ENCODE measurements at places on chromosomes 12 and 14.

GRCh38 chr12:121702944-121703343 lies 9.6 kb upstream of the TMEM120B start:
- no peak for DNase-seq

- no peak for DNase-seq
These were observed 138.4 kb downstream of the STXBP6 start for GRCh38 chr14:24911324-24912109.

DNA sequence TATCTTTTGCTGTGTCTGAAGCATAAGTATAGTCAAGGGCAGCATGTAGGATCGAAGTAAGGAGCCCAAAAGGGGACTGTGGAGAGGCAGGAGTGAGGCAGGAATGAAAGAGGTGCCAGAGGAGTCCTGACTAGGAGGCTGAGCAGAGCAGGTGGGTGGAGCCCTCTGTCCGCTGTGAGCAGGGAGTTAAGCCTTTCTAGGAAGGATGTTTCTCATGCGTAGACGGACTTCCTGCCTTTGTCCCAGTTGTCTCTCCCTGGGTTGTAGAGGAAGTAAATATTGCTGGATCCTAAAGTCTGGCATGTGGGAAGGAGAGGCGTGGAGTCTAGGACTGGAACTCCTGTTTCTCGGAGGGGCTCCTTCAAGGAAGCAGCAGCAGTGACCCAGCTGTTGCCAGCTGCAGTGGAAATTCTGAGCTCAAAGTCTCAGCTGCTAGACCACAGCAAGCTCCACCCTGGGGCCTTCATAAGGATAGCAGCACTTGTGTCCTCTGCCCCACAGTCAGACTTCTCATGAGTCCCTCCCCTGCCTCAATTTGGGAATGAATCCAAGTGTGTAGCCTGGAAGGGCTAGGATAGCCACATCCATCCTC lies 44.0 kb downstream of the RBMS2 start:
- no peak for DNase-seq

DNA sequence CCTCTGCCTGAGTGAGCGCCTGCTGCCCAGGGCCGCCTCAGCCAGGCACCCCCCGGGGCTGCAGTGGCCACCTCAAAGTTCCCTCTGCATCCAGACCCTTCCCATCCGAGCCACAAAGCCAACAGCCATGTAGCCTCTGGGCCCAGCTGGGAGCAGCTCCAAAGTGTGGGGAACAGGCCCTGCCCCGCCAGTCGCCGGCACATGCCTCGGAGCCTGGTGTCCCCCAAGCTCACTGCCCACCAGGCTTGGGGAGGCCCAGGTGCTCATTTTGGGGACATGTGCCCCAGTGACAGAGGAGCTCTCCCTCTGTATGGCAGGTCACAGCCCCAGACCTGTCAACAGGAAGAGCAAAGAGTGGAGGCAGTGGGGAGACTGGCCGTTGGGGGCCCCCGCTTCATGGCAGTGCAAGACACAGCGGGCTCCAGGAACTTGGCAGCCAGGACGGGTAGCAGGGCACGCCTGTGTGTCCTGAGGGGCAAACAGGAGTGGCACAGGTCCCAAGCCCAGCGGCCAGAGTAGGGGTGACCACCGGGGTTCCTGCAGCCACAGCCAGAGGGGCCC lies 29.9 kb downstream of the JAG2 start:
- no peak for DNase-seq

- DNase-seq, result no peak
These were observed 128.1 kb upstream of the HMGA2 start for GRCh38 chr12:65696227-65696626.

DNA sequence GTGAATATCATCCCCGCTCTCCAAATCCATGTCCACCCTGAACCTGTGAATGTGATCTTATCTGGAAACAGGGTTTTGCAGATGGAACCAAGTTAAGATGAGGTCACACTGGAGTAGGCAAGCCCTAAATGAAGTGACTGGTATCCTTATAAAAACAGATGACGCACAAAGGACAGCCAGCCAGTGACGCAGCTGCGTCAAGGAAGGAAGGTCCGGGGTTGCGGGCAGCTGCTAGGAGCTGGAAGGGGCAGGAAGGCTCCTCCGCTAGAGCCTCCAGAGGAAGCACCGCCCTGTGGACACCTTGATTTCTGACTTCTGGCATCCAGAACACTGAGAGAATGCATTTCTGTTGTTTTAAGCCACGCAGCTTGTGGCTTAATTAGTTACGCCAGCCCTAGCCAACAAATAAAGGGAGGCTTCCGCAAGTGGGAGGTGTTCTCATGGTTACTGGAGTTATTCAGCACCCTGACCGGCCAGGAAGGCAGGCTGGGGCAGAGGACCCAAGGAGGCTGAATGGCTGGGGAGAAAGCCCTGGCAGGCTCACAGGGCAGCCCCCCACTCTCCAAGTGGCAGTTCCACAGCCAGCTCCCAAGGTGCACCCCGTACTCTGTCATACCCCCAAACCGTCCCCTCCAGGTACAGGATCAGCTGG lies 127.6 kb upstream of the NCOR2 start:
- no peak for DNase-seq

DNA sequence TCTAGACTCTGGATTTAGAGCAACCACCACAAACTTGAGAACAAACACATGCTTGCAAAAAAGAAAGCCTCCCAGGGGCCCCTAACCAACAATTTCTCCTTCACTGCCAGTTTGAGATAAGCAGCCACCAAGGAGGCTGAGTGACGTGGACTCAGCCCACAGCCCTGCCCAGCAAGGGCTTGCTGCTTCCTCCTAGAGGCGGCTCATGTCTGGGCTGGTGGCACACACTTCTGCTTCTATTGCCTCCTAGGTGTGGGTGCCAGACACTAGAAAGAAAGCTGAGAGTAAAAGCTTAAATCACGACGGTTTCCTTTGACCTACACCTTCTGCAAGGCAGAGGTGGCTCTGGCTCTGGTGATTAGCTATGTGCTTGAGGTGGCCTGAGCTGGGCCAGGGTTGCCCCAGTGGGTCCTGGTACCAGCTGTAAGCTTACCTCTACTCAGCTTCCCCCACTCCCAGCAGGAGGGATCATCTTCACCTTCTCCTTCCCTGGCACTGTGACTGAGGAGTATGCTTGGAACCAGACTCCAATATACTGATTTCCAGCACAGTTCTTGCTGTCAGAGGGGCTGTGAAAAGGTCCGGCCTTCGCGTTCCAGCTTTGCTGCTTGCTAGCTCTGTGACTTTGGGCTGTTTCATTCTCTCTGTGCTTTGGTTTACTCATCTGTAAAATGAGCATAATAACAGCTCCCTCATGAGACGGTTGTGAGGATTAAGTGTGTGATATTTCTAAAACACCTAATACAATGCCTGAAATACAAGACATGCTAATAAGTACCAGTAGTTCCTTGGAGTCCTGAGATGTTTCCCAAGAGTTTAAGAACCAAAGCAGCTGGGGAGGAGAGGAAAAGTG lies 89.7 kb upstream of the PARP11 start:
- no peak for DNase-seq

- DNase-seq, result peak; percentile 75
These were observed 570 bp upstream of the MRPS35 start for GRCh38 chr12:27709932-27710591.

- no peak for DNase-seq
These were observed 96.8 kb upstream of the DACT1 start for GRCh38 chr14:58540749-58541632.

DNA sequence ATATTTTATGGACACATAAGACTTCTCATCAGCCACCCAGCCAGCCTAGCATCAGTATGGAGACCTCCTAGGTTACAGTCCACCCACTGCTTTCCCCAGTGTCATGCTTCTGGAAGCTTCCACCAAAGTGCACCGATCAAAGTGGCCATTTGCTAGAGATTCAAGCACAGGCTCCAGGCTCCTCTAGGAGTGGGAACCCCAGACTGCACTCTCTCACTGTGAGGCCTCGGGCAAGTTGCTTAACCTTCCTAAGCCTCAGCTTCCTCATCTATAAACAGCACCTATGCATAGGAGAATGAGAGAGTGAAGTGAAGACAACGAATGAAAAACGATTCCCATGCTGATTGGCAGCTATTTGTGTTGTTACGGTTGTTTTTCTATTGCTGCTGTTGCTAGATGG lies 94.4 kb downstream of the DICER1 start:
- DNase-seq, result no peak

GRCh38 chr12:107948391-107948945 lies 174.0 kb downstream of the ASCL4 start:
- no peak for DNase-seq

- no peak for DNase-seq
These were observed 390.0 kb downstream of the EGLN3 start for GRCh38 chr14:33560718-33561431.

DNA sequence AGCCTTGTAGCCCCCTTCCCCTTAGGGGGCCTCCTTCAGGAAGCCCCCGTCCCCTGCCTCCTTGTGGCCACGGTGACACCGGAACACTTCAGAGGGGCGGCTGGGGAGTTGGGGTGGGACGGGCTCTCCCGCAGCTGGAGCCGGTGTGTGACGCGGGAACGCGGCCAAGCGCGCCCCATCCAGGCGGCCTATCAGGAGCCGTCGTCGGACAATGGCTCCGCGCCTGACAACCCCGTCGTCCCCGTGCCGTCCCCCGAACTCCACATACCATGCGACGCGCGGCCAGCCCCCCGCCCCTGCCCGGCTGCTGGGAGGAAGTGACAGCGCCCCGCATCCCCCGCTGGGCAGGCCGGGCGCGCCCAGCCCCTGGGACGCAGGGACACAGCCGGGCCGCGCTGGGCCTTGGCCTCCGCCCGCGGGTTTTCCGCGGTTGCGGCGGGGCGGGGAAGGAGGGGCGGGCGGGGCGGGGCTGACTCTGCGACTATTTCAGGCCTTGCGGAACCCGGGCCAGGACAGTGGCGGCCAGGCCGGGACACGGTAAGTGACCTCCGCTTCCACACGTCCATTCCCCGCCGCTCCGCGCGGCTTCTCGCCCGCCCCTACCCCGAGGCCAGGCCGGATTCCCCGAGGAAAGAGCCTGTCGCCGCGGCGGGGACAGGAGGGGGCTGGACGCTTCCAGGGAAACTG lies at the start of gene TNFAIP2:
Gene TNFAIP2 (plus strand): TSS at position 515 of the 687 bp plus-strand sequence. CDS start 2,997 bp downstream, outside the sequence.
- no peak for DNase-seq

DNA sequence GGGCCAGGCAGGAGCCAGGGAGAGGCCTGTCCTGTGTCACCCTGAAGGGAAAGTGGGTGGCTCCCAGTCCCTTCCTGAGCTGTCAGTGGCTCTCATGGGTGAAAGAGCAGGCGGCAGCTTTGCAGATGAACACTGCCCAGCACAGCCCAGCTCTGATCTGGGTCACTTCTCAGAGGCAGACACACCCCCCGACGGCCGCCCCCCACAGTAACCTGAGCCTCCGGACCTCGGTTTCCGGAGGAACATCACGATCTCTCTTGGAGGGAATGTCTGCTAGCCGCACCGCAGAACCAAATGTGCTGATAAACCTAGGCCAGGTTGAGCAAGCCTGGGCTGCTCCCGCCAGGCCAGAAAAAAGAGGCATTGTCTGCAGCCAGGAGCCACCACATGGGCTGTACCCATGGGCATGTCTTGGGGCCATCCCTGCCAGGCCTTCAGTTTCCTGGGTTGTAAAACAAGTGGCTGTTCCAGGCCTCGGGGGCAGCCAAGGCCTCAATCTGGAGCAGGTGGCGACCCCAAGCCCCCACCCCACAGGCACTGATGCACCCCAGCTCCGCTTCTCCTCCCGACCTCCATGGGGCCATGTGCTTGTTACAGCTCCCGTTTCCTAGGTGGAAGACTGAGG lies 57.6 kb downstream of the NCOR2 start:
- DNase-seq, result no peak

GRCh38 chr12:39145175-39145999 lies 240.0 kb upstream of the CPNE8 start:
- no peak for DNase-seq

GRCh38 chr12:101935890-101936746 lies 58.7 kb downstream of the DRAM1 start:
- DNase-seq, result no peak

GRCh38 chr12:52005903-52006703 lies 643 bp upstream of the TAMALIN start:
- no peak for DNase-seq

- no peak for DNase-seq
These were observed 79.7 kb downstream of the SPTB start for GRCh38 chr14:64800000-64800399.

- DNase-seq, result peak; percentile 48
These were observed 165.8 kb downstream of the EMP1 start for GRCh38 chr12:13362260-13362841.

DNA sequence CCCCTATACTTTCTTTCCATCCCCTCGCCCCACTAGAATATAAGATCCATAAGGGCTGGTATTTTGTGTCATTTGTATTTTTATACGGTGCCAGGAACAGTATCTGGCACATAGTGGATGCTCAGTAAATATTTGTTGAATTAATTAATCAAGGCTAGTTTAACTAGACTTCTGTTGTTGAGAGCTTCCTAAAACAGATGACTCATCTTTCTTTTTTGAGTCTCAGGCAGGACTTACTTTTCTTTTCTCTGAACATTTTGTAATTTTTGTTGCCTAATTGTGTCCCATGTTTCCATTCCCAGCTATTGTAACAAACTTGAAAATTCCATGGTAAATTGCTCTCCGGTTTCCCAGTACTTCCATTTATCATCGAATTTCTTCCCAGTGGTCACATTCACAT lies 16.7 kb downstream of the STK38L start:
- no peak for DNase-seq

- DNase-seq, result no peak
These were observed 1.8 kb downstream of the KERA start for GRCh38 chr12:91055976-91056375.

GRCh38 chr14:61511558-61511948 lies 183.8 kb upstream of the HIF1A start:
- no peak for DNase-seq
